ENCODE measurements at places on chromosomes 2 and 18.

GRCh38 chr2:113118263-113118657 lies 9.1 kb upstream of the IL1RN start:
- DNase-seq = no peak

DNA sequence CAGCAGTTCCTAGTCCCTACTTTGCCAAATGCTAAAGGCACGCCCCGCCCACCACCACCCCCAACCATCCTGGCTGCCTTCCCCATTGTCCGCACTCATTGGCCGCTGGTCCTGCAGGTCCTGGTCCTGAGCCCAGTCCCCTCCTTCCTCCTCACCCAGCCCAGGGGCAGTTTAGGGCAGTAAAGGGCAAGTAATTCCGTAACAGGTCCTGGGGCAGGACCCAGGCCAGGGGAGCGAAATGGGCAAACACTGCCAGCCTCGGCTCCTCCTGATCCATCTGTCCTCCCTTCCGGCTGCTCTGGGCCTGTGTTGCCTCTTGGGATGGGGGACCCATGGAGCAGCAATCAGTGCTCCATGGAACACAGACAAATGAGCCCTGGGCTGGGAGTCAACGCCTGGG lies 6.1 kb downstream of the ADCY3 start:
- no peak for DNase-seq

DNA sequence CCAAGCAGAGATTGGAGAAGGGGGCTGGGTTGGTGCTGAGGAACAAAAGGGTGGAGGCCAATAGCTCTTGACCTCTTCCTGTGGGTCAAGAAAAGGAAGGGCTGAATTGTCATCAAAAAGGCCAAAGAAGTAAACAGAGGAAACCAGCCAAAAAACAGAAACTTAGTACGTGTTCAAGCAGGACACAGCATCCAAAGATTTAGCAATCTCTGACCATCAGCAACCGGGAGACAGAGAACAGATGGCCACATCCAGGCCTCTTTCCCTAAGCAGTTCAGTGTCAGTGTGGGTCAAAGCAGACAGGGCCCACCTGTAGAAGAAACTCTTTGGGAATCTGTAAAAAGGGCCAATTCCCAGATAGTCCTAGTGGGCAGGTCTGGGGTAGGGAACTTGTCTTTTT lies 2.9 kb downstream of the DNPEP start:
- no peak for DNase-seq

DNA sequence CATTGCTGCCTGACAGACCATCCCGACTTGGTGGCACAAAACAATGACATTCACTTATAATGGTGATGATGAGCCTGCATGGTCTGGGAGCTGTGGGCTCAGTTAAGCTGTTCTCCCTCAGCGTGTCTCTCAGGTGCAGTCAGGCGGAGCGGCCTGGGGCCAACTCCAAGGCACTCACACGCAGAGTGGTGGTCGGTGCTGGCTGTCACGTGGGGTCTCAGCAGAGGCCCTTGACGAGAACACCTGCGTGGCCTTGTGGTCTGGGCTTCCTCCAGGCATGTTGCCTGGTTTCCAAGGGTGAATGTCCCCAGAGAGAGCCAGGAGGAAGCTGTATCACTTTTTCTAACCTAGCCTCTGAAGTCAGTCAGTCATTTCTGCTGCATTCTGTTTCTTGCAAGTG lies 29.8 kb downstream of the ARMC9 start:
- DNase-seq = no peak

GRCh38 chr2:68620772-68621171 lies 22.6 kb upstream of the PROKR1 start:
- DNase-seq = no peak

DNA sequence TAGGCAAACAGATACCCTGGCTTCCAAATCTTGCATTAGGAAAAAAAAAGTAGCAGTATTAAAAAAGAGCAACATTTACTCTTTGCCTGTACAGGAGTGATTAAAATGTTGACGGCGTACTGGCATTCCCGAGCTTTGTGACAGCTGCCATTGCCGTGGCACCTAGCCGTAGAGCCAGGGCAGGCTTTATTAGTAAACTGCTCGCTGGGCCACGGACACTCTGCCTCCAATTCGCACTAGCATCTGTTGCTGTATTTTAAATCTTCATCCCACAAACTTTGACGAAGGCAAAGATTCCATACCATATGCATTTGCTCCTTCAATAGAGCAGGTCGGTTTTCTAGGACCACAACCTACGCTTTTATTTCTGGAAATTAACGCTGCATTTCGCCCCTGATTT lies 44.5 kb upstream of the EPHA4 start:
- DNase-seq = no peak

- DNase-seq = no peak
These were observed 41.0 kb downstream of the CROCC2 start for GRCh38 chr2:240947176-240947575.

DNA sequence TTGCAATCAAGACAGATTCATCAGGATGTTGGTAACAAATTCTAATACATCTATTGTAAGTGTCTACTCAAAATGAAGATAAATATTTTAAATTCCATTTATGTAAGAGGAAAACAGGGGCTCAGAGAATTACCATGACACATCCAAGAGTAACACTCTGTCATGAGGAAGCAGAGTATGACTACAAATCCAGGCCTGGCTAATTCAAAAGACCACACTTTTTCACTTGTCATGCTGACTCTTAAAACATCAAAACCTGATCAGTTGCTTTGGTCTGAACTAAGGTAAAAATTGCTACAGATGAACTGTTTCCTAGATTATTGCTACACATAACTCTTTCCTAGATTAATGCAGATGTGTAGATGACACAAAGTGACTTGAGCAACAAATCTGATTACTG lies 880.6 kb downstream of the TSN start:
- DNase-seq = no peak

- DNase-seq = peak; percentile 8
These were observed at the start of gene TMEM178A for GRCh38 chr2:39665811-39666490. TSS of gene TMEM178A (plus strand) at chr2:39665917. CDS start at chr2:39665975, 58 bp downstream.

DNA sequence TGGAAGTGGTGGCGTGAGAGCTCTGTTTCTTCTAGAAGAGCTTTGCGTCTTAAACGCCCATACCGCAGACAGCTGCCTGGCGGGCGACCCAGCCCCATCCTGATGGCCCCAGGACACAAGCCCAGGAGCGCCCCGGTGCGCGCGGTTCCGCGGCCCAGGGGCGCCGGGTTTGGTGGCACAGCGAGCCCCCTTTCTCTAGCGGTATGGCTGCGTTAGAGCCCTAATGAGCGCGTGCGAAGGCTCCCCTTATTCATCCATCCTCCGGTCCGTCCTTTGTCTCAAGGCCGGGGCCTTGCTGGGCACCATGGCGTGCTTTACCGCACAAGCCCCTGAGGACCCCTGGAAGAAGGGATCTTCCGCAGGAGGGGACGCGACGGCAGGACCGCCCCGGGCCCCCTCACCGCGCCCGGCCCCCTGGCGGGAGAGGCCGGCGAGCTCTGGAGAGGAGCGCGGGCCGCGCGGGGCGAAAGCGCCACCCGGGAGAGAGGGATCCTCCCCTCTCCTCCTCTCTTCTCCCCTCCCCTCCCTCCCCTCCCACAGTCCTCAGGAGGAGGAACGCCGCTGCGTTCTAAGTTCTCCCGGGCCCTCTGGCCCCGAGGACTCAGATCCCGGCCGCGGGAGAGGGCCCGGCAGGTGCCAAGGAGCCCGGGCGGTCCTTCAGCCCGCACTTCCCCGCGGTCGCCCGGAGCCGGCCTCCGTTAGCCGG lies 626 bp upstream of the SLC1A4 start:
- DNase-seq = peak; percentile 57

GRCh38 chr18:60339018-60339417 lies 33.6 kb downstream of the MC4R start:
- no peak for DNase-seq

GRCh38 chr2:1156531-1156930 lies 205.9 kb downstream of the SNTG2 start:
- DNase-seq = no peak

GRCh38 chr18:29874519-29875098 lies 1167.9 kb downstream of the DSC3 start:
- no peak for DNase-seq

DNA sequence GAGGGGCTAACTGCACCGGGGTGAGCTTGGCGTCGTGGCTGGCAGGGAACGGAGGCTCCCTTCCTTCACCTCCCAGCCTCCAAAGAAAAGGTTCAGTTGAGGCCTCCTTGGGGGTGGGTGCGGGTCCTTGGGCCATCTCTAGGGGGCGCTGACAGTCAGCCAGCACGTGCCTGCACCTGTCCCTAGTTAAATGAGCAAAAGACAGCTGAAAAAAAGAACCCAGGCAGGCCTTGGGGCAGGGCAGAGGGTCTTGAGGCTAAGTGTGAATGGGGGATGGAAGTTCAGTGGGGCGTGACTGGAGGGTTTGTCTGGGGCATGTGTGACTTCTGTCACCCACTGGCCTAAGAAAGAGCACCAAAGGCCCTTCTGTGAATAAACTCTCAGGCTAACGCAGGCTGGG lies 56.4 kb downstream of the ZFP36L2 start:
- DNase-seq = peak; percentile 72

DNA sequence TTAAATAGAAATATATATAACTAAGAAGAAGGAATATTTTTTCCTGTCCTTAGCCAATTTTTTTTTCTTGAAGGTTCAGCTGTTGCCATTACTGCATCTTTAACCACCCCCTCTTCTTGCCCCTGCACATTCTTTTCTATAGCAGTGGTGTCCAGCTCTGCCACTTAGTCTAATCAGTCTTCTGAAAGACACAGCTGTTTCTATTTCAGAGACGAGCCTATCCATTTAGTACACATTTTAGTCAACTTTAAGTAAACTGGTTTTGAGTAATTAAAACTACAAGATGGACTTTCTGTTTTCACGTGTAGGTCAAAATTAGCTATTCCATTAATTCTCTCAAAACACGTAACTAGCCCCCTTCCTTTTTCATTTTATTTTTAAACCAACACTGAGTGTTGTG lies 21.0 kb downstream of the SPOPL start:
- no peak for DNase-seq

DNA sequence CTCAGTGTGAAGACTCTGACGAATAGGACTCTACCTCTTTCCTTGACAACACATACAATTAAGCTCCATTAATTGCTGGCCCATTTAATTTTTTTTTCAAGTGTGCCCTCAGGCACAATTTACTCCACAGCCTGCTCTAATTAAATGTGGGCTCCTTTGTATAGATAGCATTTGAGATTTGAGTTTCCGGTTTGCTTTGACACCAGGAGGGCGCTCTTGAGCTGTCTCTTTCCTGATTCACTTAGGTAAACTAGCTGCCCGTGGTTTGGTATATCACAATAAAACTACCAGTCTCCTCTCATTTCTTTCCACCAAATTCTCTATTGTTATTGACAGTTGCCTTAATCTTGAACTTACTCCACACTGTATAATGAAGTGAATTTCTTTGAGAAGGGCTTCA lies 666.0 kb downstream of the DSC3 start:
- DNase-seq = no peak

GRCh38 chr2:71348302-71348701 lies 16.7 kb downstream of the ZNF638 start:
- no peak for DNase-seq

- no peak for DNase-seq
These were observed 6.1 kb upstream of the PAX3 start for GRCh38 chr2:222304737-222305515.

GRCh38 chr2:55923091-55923981 lies at the start of gene EFEMP1:
TSS of gene EFEMP1 (minus strand) at chr2:55923782. CDS start at chr2:55922440, 1,342 bp downstream.
- no peak for DNase-seq

GRCh38 chr18:56172527-56172926 lies 465.9 kb downstream of the TXNL1 start:
- DNase-seq = no peak

- DNase-seq = no peak
These were observed 118.8 kb upstream of the SP3 start for GRCh38 chr2:174083843-174084458.

DNA sequence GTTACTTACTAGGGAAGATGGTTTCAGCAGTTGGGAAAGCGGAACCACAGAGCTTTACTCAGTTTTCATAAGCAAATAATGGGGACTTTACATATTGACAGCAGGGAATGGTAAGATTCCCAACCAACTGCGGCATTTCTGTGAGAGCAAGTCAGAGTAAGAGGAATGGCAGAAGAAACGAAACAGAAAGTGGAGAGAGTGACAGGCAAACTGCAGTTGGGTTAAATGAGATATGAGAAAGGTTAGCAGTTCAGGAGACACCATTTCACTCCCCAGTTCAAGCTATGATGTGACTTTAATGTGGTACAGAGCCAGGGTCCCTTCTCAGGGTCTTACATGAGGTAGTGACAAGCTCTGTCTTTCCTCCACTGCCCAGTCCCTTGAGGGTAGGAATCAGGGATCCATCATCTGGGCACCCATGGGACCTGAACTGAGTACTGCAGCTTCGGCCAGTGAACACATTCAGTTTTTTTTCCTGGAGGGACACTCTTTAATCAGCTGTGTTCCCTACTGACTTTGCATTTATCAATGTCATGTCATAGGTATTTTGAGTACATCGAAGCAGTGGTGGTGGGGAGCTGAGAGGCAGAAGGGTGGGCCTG lies 33.0 kb upstream of the GREB1 start:
- DNase-seq = no peak

GRCh38 chr2:10654069-10654468 lies 35.7 kb downstream of the NOL10 start:
- peak; percentile 48 for DNase-seq

DNA sequence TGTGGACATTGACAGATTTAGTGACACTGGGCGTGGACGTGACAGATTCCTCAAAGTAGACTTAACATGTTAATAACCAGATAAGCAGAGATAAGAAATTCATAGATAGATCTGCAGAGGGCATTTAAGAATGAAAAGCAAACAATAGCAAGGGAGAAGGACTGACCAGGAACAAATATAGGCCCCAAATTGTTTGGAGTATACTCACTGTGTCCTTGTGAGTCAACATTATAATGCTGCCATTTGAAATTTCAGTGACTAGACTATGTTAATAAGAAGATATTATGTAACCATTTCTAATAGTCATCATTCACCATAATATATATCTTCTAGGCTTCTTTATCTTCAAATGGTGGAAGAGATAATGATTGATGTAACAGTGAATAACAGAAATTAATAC lies 78.1 kb upstream of the SLC38A11 start:
- no peak for DNase-seq

- no peak for DNase-seq
These were observed 29.6 kb upstream of the RNF152 start for GRCh38 chr18:61922435-61922834.

DNA sequence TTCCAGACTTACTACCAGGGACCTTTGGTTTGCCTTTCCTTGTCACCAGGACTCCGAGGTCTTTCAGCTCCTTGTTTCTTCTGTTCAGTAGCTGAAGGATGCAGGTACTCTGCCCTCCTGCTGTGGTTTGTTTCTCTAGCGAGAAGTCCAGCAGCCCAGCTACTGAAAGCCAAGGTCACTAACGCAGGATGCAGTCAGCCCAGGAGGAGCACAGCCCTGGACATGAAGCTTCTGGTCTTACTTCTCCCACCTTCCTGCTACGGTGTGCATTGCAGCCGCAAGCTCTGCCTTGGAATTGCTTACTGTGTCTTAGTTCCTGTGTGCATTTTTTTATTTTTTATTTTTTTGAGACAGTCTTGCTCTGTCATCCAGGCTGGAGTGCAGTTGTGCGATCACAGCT lies 62.4 kb downstream of the DGKD start:
- no peak for DNase-seq

DNA sequence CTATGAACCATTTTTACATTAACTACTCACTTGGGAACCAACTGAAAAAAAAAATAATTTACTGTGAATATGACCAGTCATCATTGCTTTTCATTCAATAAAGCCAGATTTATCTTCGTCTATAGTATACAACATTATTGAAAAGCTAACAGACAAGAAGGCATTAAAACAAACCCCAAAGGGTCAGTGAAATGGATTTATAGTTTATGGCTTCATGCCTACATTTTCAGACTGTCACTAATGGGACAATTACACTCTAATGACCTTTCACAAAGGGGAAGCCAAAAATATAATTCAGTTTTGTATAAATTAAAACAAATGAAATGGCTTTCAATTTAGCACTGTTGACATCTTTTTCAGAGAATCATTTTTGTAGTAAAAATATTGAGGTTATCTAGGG lies 169.1 kb downstream of the DSEL start:
- no peak for DNase-seq

Measured in activated T-cell treated with anti-CD3 and anti-CD28 coated beads for 48 hours (primary cell).